Adipocyte (in vitro differentiated cells): ENCODE measurements at places on chromosomes 5 and 9.

GRCh38 chr5:81794226-81794625, 43.3 kb upstream of the SSBP2 start:
- DNase-seq = no peak

DNA sequence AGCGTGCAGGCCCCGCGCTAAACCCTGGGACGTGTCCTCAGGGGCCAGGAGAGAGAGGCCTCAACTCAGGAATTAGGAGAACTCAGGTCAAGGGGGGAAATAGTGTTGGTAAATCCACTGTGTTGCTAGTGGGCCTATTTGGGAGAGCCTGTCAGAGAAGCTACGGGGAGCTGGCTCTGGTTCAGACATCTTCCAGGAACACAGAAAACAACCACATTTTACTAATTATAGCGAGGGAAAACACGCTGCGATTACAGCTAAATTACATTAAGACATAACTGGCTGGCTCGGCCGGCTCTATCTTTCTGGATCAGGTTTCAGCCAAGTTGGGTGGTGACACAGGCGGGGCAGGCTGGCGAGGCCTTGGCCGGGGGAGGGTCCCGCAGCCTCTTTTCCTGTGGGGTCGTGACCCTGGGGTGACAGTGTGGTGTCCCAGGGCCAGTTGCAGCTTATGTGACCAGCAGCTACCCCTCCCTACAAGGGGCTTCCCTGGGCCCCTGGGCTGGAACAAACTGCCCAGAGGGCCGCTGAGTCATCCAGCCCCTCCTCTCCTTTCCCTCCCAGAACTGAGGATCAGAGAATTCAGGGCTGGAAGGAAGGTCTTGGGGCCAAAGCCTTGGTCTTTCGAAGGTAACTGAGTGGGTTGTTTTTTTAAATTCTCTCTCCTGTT, 75.1 kb downstream of the FGF18 start:
- DNase-seq = peak; percentile 95

DNA sequence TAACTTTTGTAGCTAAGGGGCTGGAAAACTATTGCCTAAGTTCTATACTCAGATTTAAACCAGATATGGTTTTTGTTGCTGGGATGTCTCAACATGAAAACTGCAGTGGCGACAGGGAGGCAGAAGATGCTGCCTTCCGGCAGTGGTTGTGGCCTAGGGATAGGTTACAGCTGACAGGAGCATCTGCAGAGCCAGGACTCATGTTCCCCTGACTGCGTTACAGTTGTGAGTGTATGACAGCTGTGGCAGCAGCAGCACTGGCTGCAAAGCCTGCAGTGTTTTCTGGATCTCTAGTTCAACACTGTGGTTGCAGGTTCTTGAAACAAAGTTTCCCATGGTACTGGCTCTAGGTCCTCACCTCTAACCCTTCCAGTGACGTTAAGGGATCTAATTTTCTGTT, 498.8 kb upstream of the CDH18 start:
- DNase-seq = no peak

DNA sequence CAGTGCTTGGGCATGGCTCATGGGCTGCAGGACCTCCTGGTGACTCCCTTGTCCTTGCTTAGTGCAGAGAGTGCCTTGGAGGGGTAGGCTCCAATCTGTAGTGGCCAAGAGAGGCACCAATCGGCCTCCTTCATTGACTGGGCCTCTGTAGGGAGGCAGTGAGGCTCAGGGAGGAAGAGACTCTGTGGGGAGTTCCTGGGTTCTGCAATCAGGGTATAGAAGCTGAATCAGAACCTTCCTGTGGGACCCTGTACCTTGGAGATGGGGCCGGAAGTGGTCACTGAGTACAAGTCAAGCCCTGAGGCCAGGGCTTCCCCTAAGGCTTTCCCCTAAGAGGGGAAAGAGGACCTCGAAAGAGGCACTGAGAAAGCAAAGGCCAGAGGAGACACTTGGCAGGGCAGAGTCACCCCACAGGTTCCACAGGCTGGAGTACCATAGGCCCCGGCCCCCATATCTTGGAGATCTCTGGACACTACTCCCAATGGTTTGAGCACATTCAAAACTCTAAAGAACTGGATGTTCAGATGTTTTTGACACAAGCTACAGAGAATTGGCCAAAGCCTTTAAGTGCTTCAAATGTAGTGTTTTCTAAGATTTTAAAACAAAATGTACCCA, 190.5 kb downstream of the HSPA4 start:
- no peak for DNase-seq

DNA sequence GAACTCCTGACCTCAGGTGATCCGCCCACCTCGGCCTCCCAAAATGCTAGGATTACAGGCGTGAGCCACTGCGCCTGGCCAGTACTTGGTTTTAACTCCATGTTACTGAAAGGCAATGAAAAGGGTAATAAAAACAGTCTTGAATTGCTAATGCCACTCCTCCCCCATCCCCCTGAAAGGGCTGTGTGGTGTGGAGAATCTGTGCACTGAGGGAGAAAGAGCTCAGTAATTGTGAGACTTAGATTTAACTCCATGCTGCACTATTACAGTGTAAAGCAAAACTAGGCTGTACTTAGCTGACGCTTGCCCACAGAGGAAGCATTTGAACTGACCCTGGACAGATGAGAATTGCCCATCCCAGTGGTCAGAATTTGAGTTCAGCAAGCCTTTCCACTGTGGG, 1662.4 kb upstream of the ACO1 start:
- DNase-seq = no peak

- DNase-seq = no peak
Observed at GRCh38 chr9:135355521-135356011, 124.0 kb upstream of the PPP1R26 start.

- no peak for DNase-seq
Observed at GRCh38 chr5:88829054-88829453, 53.9 kb downstream of the MEF2C start.

DNA sequence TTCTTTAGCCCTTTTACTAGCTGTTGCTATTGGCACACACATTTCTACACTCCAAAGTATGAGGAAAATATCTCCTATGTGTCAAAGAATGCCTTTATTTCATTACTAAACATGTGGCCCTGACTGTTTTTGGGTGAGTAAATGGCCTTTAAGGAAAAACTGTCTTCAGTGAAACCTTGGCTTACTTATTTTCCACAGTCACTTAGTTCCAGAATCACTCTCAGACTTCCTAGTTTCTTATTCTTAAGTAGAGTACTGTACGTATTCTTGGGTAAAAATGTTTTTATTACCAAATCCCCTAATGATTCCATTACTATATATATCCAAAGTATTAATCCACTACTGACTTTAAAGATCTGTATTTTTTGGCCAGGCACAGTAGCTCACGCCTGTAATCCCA, 27.5 kb downstream of the ERP44 start:
- no peak for DNase-seq

- no peak for DNase-seq
Observed at GRCh38 chr5:16869821-16870796, 66.0 kb downstream of the MYO10 start.

GRCh38 chr5:147098233-147098790, 136.5 kb upstream of the STK32A start:
- DNase-seq = peak; percentile 59

DNA sequence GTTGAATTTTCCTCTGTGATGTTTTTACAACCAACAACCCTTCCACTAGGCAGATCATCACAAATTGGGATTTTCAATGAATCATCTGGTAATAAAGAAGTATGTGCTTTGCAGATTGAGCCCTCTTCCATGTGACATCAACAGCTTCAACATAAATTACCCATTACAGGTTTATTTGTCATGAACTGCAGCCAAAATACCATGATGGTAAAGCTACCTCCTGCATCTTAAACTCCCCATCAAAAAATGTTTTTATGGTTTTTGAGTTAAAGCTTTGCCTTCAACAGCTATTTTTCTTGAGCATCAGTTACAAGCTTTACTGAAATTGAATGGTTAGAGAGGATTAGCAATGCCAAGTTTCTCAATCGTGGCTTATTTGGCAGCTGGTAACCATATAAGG, 211.4 kb upstream of the TUSC1 start:
- no peak for DNase-seq

DNA sequence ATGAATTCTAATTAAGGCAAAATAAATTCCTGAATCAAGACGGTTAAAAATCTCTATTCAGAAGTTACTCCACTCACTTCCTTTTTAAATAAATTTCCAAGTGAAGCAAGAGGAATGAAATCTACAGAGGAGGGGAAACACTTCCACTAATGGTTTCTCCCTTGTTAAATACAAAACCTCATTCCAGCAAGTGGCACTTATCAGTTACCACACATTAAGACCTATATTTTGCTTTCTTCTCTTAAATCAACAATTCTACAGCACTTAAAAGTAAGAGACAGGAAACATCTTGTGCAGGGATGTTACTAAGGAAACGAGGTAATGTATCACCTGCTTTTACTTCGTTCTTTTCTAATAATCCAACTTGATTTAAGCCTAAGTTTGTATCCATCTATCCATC, 172.6 kb downstream of the RAPGEF6 start:
- no peak for DNase-seq

DNA sequence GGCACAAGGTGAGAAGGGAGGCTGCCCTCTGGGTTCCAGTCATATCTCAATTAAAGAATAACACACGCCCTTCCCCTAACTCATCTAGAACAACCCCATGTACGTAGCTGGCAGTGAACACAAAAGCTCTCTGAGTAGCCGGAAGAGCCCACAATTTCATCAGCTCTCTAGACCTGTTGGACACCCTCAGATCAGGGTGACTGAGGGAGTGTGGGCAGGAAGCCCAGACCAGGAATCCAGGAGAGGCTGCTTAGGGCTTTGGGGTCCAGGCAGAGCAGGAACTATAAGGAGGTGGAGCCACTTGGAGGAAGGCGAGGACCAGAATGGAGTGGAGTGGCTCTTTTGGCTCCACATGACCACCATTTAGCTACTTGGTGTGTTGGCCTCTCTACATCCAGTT, 237.4 kb downstream of the NR3C1 start:
- no peak for DNase-seq

DNA sequence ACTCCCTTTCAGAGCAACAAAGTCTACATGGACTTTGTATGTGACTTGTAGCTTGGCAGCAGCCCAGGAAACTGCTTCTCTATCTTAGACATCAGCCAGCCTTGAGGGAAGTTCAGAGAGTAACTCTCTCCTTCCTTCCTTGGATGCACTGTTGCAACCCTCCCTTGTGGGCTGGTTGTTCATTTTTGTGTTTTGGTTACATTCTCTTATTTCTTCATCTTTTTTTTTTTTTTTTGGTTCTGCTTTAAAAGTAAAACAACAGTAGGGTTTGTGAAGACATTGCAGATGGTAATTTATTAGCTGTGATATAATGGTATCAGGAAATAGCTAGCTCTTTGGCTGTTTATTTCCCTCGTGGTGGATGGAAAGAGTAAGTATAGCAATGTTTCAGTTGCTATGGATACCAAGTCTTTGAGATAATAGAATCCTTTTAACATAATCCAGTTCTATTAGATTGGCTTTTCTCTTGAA, 97.9 kb upstream of the MAMDC2 start:
- peak; percentile 77 for DNase-seq

GRCh38 chr5:176644294-176644693, 3.0 kb upstream of the TSPAN17 start:
- DNase-seq = no peak

GRCh38 chr9:35422346-35422745, 67.6 kb upstream of the RUSC2 start:
- DNase-seq = no peak

GRCh38 chr9:111349766-111350165, 19.7 kb upstream of the OR2K2 start:
- DNase-seq = no peak

- peak; percentile 90 for DNase-seq
Observed at GRCh38 chr5:57692582-57693487, 210.2 kb upstream of the ACTBL2 start.

GRCh38 chr9:37974506-37975173, 70.7 kb upstream of the SLC25A51 start:
- DNase-seq = peak; percentile 48

DNA sequence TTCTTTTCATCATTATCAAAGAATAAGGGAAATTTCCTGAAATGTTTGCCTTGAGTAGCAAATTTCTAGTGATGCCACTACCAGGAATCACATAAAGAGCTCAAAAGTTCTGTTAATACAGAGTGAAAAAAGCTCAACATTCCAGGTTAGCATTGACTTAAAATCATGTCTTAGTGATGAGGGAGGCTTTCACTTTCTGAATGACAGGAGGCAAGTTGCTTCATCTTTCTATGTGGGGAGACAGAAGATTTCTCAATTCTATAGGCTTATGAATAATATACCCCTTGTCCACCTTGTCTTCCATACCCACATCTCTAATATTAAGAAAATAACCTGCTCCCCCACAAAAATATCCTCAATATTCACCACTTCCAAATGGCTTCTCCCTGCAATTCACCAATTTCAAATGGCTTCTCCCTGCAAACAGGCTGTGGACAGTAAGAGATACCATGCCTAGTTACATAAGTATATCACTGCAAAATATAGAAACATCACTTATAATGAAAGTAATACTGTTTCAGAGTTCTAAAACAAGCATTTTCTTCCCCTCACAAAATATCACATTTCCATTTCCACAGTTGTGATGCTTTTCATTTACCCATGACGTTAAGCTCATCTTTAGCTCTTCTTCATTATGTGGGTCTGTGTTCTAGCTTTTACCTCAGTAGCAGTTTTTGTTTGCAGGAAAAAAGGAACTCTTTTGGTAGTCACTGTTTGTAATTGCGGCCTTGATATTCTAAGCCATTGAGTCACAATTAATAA, 2.2 kb upstream of the JAK2 start:
- no peak for DNase-seq

DNA sequence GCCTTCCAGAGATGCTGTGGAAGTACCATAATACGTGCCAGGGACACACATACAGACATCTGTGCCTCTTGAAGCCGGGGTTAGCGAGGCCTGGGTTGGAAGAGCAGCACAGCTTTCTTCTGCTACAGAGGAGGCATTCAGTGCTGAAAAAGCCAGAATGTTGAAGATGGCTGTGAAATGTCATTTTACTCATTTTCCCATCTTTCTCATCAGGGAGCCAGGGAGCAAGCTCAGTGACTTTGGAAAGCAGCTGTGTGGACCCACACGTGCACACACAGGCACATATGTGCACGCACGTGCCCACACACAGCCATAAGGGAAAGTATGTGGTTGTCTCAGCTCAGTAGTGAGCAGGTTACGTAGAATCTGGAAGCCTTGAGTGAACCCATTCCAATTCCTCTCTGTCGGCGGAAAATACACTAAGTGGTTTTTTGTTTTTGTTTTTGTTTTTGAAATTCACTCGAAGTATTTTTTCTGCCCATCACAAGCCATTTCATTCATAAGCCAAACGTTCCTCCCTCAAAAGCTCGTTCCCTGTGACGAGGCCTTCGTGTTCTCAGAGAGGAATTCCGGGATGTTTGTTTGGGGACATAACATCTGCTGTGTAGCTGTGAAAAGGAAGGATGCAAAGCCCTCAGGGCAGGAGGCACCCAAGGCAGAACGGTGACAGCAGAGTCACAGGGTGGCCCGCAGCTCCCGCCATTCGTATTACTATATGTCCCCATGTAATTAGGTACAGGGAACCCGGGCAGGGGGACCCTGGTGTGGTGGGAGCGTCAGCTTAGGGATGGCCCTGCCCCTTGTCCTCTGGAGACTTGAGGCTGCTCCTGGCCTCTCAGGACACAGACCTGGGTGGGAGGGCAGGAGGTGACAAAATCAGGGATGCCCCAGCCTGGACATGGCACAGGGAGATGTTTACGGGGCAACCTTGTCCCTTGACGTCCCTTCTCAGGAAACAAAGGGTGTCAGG, 29.0 kb upstream of the ANKRD33B start:
- no peak for DNase-seq
